ENCODE measurements at places on chromosomes 3 and 15. TPM values are rescaled to one million over a fixed set of nuclear protein-coding genes. Genes with fewer than 3 reads are reported as not detected.

- no peak for DNase-seq
These were observed 483.2 kb downstream of the RBMS3 start for GRCh38 chr3:29764041-29764440.

GRIP2 gene
- 0.08 TPM for total RNA-seq

GRCh38 chr15:68634531-68634930 lies 55.7 kb downstream of the CORO2B start:
- DNase-seq, result no peak

KBTBD13 gene
- total RNA-seq, result not detected

PLA2G4D gene
- not detected for total RNA-seq

DNA sequence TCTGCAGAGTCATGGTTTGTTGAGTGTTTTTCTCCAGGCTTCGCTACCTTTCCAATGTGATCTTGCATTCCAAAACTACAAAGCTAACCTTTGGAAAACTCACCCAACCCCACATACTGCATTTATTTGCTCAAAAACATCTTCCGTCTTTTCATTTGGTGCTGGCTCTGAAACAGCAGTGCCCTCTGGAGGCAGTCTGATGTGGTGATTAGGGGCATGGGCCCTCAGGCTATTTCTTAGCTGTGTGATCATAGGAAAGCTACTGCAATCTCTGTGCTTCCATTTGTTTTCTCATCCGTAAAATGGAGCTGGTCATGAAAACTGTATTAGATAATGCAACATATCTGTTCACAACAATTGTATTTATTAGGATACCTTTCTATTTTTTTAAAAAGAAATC lies 47.0 kb downstream of the MTHFS start:
- DNase-seq, result peak; percentile 27

GRCh38 chr3:69684309-69684961 lies 54.8 kb upstream of the MITF start:
- DNase-seq, result no peak

- peak; percentile 22 for DNase-seq
These were observed 593 bp downstream of the TMOD2 start for GRCh38 chr15:51751697-51752683.

- no peak for DNase-seq
These were observed 86.3 kb downstream of the PPCDC start for GRCh38 chr15:75109736-75110130.

DNA sequence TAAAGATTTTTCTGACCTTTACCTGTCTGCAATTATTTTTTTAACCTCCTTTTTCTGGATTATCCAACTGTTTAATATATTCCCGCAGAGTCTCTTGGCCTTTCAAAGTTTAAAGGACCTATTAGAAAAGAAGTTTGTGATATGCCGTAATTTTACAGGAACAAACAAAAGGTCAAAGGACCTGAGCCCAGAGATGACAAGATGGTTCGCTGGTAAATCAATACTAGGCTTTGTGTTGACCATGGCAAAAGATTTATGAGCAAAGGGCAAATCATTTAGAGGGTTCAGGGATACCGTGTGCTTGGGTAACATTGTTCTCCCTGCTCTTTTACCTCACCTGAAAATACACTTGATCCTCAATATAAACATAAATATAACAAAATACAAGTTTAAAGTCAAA lies 923.5 kb downstream of the ROBO1 start:
- DNase-seq, result no peak

DNA sequence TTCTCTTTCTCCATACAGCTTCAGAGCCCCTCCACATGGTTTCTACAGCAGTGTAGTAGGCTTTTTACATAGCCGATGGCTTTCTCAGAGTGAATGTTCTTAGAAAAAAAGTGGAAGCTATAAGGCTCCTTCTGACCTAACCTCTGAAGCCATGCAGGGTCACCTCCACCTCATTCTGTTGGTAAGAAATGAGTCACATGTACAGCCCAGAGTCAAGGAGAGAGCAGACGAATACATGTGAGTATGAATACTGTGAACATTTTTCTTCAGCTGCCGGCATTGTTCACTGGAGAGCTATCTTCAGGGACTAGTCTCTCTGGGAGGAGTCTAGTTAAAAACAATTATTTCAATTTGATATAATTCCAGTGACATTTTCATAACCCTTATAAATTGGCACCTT lies 68.2 kb upstream of the THRB start:
- no peak for DNase-seq

RTP4 gene
- total RNA-seq, result 23.2 TPM

RBM5 gene
- 157 TPM for total RNA-seq

DNA sequence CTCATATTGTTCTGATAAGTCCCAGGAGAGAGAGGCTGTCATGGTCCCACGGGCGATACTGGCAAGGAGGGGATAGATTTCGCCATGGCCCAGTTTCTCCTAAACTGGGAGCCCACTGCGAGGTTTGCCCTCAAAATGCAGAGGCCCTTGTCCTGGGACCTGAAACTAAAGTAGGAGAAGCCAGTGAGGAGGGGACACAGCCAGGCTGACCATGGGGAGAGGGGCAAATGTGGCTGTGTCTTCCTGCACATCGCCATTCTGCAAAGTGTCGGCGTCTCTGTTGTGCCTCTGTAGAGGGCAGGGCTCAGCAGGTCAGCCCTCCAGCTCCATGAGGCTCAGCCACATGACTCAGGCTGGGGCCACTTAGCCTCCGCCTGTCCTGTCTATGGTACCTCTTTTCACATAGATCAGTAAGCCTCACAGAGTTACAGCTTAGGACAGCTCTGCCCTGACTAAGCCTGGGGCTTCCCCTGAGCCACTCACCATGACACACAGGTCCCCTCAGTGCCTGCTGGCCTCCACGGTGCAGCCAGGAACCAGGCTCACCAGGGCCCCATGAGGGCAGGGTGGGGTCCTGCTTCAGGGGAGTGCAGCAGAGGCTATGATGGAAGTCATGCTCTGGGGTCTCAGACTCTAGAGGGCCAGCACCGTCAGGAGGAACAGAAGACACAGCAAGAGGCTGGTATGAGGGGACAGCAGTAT lies 28.6 kb upstream of the PLXNA1 start:
- no peak for DNase-seq

HRG gene
- total RNA-seq, result not detected

TADA3 gene
- total RNA-seq, result 88.1 TPM

OIP5 gene
- total RNA-seq, result 15.2 TPM

DNA sequence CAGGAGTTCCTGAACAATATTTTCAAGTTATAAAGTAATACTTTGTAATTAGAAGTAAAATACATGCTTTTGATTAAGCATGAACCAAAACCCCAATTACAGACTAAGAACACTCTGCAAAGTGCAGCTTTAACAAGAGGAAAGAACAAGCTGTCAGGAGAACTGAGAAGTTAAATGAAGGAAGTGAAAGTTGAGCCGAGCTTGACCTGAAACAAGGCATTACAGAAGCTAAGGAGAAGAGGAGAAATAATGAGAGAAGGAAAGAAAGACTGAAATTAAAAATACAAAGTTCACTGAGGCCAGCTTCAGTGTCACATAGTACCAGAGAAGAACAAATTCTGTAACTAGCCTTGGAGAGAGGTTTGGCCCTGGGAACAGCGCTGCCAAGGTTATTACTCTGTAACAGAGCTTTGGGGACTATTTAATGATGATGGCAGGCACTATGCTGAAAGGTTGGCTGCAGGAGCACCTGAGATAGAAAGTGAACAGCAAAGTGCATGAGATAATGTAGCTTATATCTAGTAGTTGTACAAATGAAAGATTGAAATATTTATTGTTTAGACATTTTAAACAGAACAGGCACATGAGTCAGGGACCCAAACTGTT lies 241.9 kb upstream of the PEX5L start:
- DNase-seq, result no peak

ACSBG1 gene
- total RNA-seq, result not detected

CDHR4 gene
- not detected for total RNA-seq

DNA sequence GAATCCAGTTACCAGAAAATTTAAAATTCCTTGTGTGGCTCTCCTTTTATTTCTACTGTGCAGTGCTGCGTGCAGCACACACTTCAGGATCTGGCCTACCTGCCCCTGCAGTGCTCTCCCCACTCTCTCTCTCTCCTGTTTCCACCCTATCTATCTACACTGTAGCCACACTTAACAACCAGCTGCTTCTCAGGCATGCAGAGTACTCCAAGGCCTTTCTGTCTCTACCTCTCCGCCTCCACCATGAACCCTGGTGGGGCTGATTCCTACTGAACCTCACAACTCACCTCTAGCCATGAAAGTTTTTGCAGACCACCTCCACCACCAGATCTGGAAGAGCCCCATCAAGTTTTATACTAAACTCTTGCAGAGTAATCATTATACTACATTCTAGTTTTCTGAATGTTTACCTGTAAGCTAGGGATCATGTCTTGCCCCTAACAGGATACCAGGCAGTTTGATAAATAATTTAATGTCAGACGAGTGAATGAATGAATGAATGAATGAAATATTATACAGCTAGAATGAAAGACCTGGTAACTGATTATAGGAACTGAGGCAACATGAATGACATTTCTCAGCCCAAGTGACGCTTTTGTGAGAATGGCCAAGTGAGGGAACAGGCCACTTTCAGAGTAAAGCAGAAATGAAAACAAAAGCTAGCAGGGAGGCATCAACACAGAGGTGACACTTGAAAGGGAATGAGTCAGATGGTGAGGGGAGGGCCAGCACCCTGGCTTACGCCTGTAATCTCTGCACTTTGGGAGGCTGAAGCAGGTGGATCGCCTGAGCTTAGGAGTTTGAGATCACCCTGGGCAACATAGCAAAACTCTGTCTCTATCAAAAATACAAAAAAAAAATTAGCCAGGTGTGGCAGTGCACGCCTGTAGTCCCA lies 363.5 kb downstream of the FOXP1 start:
- DNase-seq, result no peak

SI gene
- total RNA-seq, result not detected

SPESP1 gene
- 1.1 TPM for total RNA-seq

CLRN1 gene
- total RNA-seq, result not detected

DNA sequence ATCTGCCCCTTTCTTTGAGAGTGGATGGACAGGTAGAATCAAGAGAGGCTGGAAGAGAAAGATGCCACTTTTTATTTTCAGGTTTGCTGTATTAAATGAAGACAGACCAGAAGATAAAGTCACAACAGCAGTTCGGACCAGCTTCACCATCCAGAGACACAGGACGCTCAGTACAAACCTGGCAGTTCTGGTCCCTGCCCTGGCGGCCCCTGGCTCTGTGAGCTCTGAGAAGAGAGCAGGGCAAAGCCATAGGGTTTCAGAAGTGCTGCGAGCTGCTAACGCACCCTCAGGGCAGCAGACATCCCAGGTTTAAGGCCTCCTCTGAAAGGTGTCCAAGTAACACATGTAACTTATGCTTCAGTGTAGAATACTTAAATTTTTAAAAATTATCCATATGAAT lies 216.8 kb downstream of the ADAMTS17 start:
- DNase-seq, result no peak

DNA sequence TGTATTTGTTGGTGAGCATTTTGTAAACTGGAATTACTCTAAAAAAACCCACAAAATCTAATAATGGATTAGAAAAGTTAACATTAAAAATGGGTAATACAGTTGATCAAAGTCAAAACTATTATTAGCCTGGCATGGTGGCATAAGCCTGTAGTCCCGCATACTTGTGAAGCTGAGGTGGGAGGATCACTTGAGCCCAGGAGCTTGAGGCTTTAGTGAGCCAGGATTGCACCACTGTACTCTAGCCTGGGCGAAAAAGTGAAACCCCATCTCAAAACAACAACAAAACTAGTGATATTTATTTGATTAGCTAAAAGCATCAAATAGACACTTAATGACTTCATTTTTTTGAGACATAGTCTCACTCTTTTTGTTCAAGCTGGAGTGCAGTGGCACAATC lies 3.6 kb downstream of the SNX1 start:
- DNase-seq, result no peak

DNA sequence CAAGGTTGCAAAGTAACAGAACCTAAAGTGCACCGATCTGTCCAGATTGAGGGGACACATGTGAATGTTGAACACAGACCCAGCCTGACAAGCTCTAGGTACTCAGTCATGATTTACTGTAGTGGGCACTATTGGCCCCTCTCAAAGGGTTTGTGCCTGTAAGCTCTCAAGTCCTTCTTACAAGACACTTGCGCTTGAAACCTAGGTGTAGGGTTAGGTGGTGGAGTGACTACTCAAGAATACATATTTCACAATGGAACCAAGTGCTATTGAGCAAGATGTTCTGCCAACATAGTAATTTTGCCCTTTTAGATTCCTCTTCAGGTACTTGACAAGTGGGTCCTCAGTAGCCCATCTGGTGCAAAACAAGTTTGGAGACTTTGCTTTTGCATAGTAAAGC lies 169.9 kb downstream of the AKAP13 start:
- DNase-seq, result no peak

DNA sequence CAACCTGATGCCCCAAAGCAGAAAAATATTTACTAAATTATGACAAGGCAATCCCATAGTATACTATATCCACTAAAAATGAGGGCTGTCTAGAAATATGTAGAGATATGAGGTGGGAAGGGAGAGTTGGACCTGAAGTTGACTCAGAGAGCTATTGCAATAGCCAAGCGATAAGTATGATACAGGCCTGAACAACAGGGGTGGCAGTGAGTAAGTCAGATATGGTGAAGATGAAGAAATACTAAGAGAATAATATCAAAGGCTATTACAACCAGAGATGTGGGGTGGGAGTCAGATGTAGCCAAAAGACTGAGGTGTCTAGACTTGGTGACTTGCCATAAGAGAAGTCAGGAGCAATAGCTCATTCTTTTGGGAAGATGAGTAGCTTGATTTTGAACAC lies 9.2 kb downstream of the HSPBAP1 start:
- no peak for DNase-seq

- no peak for DNase-seq
These were observed 171.8 kb downstream of the FEZF2 start for GRCh38 chr3:62201438-62202035.

IGF2BP2 gene
- 0.13 TPM for total RNA-seq

COL6A5 gene
- 0.03 TPM for total RNA-seq
